ENCODE measurements at places on chromosomes 1 and 21. TPM values are rescaled to one million over a fixed set of nuclear protein-coding genes. Genes with fewer than 3 reads are reported as not detected.

DNA sequence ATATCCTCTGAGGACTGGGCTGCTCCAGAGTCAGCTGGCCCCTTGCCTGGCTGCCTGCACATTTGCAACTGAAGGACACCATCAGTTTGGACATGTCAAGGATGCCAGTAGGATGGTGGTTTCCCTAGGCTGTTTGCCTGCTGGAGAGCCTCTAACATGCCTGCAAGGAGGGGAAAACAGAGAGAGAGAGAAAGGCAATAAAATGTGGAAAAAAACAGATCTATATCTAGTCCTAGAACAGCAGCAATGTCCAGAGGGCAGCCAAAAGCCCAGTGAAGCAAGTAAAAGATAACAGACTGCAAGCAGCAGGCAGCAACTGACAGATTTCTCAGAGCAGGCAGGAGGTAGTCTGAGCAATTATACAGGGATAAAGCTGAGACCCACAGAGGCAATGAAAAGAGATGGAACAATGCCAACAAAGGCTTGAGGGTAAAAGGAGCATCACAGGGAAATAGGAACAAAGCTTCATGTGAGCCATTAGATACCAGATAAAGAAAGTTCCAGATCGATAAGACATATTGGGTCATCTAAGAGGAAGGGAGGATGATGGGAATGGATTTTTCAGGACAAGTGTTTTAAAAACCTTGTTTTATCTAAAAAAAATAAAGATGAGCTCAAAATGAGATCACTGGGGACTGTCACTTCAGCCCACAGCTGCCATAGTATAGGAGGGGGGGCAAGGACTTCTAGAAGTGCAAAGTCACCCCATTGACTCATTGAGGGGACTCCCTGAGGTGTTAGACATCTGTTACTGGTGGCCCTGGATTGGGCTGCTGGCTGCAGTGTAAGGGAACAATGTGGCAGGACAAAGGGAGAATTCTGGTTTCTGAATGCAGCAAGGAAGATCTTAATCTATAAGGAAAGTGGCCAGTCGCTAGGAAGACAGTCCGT is 38.6 kb upstream of the GADD45A start:
- DNase-seq: peak; percentile 64

- DNase-seq: peak; percentile 91
Observed at GRCh38 chr1:94792473-94793295, 27.5 kb upstream of the SLC44A3 start.

DNA sequence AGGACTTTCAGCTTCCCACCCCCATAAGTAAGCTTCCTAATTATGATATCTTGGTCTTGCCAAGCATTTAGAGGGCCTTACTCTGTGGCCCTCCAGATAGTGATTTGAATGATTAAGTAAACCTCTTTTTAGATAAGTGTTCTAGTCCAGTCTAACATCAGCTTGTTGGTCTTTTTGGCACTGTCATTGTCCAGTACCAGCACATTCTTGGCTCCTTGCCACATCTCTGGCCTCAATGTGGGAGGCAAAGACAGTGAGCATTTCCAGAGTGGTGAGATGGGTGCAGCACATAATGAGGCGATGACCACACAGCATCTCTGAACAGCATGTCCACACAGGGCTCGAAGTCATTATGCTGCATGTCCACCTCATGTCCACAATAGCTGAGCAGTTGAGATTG is 6.1 kb downstream of the CAPZA1 start:
- no peak for DNase-seq

GRCh38 chr1:119556423-119556822 is 49.4 kb downstream of the HSD3B1 start:
- DNase-seq: no peak

GRCh38 chr1:33516428-33516827 is 44.0 kb downstream of the ZSCAN20 start:
- DNase-seq: no peak

DNA sequence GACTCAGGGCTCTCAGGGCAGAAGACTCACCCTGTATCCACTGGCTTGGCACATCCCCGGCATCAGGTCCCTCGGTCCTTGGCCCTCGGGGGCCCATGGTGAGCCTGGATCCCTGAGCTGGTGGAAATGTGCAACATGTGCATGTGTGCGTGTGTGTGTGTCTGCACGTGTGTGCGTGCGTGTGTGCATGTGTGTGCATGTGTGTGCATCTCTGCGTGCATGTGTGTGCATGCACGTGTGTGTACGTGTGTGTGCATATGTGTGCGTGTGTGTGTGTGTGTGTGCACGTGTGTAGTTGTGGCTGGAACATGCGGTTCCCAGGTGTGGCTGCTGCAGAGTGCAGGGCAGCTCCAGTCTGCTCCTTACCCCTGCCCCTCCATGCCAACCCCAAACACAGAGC is 51.3 kb downstream of the UMODL1 start:
- no peak for DNase-seq

DNA sequence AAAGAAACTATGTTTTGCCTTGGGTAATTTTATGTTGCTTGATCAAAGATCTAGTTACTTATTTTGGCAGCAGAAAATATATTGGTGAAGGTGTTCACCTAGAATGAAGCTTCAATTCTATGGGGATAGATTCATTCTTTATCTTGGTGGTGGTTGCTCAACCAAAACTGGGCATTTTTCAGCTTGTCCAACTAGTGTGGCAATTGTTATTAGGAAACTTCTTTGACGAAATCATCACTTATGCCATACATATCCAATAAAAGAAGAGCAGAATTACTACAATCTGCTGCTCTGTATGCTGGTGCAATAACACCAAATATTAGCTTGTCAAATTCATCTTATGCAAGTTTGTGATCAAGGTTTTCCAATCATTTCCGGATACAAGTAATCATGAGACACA is 26.8 kb upstream of the TMPRSS15 start:
- no peak for DNase-seq

GRCh38 chr1:206023695-206024094 is at the start of gene CTSE:
Gene CTSE (minus strand): TSS chr1:206023895. CDS start chr1:206023791, 104 bp downstream.
- no peak for DNase-seq

- peak; percentile 43 for DNase-seq
Observed at GRCh38 chr1:151553659-151554058, 13.6 kb downstream of the TUFT1 start.

DNA sequence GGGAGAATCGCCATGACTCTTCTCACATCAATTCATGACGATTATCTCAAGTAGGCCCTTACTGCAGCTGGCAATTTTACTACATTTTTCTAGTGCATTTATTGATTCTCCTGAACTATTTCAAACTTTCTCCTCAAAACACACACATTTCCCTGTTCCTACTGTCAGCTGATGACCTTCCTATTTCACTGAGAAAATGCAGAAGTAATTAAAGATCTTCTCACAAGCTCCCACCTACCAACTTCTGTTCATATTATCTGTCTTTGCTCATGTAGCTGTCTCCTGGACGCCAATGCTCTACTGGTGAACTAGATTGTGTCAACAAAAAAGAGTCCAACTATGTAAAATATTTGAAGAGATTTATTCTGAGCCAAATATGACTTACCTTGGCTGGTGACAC is 36.4 kb upstream of the FASLG start:
- DNase-seq: no peak

DNA sequence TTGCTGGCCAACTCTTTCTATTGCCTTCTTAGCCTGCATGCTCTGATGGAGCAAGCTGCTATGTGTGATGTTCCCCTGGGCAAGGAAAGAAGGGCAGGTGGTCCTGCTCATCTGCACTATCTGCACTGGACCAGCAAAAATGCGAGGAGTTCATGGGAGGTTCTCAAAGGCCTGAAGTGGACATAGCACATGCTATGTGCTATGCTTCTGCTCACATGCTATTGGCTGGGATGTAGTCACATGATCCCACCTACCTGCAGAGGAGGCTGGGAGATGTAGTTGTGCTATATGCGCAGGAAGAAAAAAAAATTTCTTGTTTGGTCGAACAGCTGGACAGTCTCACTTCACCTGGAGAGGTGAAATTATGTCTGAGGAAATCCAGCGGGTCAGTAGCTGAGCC is 587.7 kb downstream of the MATN1 start:
- no peak for DNase-seq

DNA sequence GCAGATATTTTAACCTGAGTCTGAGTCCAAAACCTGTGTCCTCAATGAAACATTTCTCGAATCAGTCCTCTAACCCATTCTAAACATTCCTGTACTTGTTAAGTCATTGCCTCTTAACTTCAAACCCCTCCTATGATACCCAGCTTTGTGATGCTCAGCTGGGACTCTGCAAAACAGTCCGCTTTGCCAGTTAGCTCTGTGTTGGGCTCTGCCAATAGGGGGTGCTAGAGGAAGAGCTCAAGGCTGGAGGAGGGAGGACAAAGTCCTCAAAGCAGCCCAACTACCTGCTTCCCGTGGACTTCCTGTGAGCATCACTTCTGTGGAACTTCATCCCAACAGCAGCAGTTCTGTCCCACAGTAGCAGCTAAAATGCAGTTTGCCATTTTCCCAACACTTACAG is 38.1 kb upstream of the SYT14 start:
- DNase-seq: peak; percentile 11

DNA sequence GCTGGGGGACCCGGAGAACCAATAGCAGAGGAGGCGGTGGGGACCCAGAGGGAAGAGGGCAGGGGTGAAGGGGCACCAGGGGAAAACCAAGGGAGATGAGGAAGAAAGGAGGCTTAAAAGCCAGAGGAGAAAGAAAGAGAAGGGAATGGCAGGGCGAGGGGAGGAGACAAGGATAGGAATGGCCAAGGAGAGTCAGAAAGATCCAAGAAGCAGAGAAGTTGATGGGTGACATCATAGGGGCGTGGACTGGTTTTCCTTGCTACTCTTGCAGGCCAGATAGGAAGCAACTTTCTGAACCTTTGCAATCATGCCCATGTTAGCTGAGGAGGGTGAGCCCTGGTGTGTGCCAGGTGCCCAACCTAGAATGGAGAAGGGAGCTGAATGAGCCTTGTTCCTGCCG is 5.4 kb downstream of the NPR1 start:
- DNase-seq: no peak

DNA sequence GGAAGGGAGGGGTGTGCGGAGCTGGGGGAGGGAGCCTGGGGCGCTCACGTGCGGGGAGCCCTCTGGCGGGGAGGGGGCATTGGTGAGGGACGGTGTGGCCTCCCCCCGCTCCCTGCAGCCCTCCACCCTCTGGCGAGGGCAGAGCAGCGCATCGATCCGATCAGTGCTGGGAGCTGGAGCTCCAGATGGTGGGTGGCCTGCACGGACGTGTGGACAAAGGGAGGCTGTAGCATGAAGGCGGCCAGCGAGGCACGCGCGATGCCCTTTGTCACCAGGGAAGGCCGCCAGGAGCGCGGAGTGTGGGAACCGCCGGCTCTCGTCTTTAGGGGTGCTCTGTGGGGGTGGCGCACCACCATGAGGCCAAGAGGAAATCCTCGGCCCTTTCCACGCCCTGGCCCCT is 5.4 kb upstream of the HES5 start:
- no peak for DNase-seq

- no peak for DNase-seq
Observed at GRCh38 chr1:201136355-201137023, 9.5 kb upstream of the ASCL5 start.

GRCh38 chr1:54361342-54361741 is 44.9 kb downstream of the SSBP3 start:
- DNase-seq: no peak

DNA sequence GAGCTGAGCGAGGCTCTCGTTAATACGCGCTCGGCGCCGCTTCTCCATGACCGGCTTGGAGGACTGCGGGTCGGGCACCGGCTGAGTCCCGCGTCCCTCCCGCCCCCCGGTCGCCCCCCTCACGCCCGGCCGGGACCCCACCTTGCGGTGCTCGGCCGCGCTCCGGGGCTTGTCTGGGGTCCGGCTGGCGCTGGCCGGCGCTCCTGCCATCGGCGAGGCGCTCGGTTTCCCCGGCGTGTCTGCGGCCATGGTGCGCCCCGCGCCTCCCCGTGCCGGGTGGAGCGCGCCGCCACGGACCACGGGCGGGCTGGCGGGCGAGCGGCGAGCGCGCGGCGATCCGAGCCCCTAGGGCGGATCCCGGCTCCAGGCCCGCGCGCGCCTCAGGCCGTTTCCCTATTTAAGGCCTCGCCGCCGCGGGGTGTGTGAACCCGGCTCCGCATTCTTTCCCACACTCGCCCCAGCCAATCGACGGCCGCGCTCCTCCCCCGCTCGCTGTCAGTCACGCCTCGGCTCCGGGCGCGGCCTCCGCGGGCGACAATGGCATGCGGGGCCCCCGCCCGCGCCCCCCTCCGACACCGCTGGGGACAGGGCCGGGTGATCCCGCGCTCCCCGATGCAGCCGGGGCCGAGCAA is at the start of gene HES4:
TSS of gene HES4 (minus strand) at position 373 of the 632 bp plus-strand sequence. CDS start at position 249, 124 bp downstream.
- peak; percentile 90 for DNase-seq

DNA sequence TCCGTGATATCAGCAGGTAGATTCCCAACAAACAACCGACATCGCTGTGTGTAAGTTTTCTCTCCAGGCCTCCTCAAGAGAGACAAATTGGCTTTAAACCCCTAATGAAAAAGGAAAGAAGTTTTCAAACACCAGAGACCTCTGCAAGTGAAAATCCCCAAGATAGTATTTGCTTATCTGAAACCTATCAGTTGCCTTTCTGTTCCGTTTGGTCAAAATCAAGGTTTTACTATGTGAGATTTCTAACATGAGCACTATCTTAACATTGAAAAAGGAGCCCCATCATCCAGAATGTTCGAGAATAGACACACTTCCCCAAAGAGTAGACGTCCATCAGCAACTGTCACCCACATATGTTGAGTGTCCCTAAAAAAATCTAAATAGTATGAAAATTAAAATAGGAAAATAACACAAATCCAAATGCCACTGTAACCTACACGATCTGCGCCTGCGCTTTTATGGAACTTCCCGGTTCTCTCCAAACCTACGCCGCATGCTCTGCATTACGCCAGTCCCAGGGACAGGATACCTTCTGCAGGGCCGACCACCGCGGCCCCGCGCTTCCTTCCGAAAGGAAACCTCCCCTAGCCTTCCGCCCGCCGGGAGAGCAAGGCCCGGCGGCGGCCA is 1.4 kb downstream of the SFPQ start:
- DNase-seq: no peak

DNA sequence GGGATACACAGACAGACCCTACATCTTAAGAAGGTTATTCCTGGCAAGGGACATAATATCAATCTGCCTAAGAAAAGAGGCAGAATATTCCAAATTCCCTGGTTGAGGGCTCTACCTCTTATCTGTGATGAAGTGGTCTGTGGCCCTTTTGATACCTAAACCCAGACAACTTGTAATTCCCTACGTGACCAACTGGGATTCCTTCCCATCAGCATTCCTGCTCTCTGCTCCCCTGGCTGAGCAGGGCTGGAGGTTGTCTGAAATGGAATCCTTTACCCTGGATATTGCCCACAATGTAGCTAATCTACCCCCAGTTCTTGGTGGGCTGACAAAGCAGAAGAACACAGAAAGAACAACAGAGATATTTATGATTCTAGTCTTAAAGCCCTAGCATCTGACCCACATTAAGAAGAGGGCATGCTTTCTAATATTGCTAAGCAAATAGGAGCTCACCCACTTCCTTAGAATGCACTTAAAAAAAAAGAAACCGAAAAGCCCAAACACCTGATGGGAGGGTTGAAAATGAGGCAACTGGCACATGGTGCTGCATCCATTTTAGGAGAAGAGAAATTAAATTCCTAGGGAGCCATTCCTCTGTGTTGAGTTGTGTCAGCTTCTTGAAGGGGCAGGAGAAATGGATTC is 36.8 kb downstream of the GADD45A start:
- no peak for DNase-seq

- peak; percentile 65 for DNase-seq
Observed at GRCh38 chr1:42456754-42457089, 379 bp downstream of the PPCS start.

The C8B gene
- not detected for total RNA-seq

The AMPD1 gene
- total RNA-seq: not detected

The ADIPOR1 gene
- 62.4 TPM for total RNA-seq

The FMO1 gene
- total RNA-seq: 0.77 TPM

The PLPPR5 gene
- total RNA-seq: not detected

The OPRD1 gene
- not detected for total RNA-seq

The PTAFR gene
- total RNA-seq: under 0.01 TPM

The NUP210L gene
- total RNA-seq: 0.17 TPM

The GPR161 gene
- 18.7 TPM for total RNA-seq

The TPTE gene
- not detected for total RNA-seq

The LHX8 gene
- total RNA-seq: not detected

The KRTAP12-1 gene
- not detected for total RNA-seq
